ENCODE measurements at places on chromosomes 7 and 10.

DNA sequence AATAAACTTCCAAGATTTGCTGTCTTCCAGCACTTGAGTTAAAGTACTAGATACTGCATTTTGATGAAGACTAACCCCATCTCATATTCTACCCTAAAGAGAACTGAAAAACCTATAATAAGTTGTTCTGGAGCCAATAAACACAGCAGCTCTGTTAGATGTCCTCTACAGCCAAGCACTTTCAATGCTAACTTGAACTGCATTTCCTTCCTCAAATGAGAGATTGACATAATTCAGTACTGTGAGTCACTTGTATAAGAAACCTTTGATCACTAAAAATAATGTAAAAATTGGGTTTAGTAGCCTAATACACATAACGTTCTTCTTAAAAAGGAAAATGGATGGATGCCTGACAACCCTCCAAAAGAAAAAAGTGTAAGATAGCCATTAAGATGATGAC lies 81.3 kb downstream of the ITGB8 start:
- no peak for DNase-seq

DNA sequence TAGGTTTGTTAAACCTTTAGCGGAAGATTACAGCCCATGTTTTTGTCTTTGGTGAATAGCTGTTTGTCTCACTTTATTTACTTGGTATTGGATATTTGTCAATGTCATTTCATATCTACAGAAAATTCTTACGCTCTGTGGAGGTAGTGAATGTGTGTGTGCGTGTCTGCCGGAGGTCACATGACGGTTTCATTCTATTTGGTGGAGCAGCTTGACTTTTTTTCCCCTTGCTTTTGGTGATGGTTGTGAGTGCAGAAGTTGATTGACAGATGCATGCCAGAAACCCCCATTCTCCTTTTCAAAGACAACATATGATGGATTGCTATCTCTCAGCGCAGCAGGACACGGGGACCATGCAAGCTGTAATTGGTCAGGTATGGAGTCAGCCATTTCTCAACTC lies at the start of gene POU6F2:
POU6F2 (plus strand) TSS at position 225 of the 400 bp plus-strand sequence; CDS start at position 270, 45 bp downstream.
- no peak for DNase-seq

GRCh38 chr7:10483671-10484070 lies 490.0 kb upstream of the PHF14 start:
- DNase-seq, result no peak

GRCh38 chr10:124003481-124003870 lies 89.9 kb downstream of the CHST15 start:
- no peak for DNase-seq

GRCh38 chr10:98472196-98472595 lies 25.5 kb upstream of the HPS1 start:
- no peak for DNase-seq

DNA sequence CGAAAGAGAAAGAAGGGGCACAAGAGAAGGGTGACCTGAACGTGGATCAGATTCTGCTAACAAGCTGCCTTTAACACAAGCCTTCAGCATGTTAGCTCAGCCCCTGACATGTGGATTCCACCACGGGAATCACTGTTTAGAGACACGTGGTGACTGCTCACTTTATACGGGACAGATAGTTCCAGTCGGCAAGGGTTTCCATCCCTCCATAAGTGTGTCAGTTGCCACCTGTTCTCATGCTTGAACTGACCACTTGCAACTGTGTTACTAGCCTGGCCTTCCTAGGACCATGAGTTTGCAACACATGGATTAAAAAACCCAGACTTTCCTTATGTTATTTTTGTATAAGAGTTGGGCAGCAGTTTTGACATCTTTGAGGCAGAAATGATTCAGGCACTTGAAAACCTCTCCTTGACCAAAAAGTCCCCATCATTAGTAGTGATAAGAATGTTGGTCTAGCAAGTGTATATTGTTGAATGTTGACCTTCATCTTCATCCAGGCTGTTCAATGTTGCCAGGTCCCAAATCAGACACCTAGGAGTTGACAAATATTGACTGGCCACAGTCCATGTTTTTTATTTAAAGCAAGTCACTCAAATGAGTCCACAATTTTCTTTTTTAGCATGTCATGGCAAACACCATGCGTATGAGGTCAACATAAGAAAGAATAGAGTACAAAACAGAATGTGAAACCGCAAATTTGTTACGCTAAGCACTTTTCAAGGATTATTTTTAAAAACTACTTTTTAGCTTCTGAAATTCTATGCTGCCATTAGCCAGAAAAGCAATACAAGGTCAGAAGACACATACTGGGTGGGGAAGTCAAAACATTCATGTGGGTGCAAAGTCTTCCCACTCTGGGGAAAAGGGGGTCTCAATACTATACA lies 101.6 kb downstream of the ABLIM1 start:
- DNase-seq, result no peak

GRCh38 chr7:114589436-114589835 lies 174.8 kb downstream of the FOXP2 start:
- no peak for DNase-seq

DNA sequence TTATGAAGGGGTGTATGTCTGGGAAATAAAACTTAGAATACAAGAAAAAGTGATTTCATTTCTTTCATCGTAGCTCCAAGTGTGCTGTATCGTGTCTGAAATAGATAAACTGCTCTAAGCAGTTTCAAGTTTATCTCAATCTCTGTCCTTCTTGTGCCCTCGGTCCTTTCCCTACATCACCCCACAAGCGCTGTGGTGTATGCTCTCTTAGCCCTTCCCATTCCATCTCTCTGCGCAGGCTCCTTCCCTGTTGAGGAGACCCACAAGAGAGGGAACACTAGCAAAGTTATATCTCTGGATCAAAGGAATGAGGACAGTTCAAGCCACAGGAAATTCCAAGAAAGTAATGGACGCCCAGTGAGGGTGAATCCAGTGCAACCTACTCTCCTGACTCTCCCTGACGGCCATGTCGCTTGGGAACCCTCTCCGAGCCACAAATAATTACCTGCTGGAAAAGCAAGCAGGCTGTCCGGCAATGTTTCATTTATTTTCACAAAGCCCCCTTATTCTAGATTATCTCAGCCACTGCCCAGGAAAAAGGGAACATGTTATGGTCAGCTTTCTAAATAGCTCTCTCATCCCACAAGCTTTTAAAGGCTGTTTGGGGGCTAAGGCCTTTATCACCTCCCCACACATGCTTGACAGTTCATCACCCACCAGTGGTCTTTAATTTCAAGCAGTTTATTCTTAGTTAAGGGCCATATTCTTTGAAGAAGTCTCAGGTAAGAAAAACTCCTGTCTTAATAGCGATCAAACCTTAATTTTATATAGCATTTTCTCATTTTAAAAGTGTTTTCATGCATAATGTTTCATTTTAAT lies 34.8 kb downstream of the LRRC4 start:
- DNase-seq, result no peak

GRCh38 chr7:95688931-95689495 lies 83.3 kb upstream of the DYNC1I1 start:
- DNase-seq, result no peak

- no peak for DNase-seq
Measured at GRCh38 chr7:104794154-104794553, 219.9 kb upstream of the KMT2E start.

GRCh38 chr10:102311025-102311420 lies 65.7 kb downstream of the GBF1 start:
- no peak for DNase-seq

GRCh38 chr10:24503461-24504320 lies 220.0 kb downstream of the ARHGAP21 start:
- no peak for DNase-seq

DNA sequence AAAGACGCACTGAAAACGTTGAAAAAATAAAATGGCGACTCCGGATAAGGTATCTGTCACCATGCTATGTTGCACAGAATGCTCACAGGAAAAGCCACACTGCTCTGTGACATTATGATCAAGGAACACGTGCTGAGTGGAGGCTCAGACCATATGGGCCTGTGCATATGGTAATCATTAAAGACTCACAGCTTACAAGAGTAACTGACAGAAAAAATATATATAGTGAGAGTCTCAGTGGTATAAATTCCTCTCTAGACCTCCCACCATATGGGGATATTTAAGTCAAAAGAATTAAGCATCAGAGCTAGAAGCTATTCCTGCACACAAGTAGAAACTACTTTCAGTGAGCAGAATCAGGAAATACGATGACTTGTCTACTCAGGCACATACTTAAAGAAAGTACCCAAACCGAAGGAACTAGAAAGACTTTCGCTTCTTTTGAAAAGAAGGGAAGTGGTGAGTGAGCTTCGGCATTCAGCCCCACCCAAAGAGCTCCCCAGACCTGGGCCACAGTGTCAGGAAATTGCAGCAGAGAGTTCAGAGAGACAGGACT lies 65.1 kb upstream of the MPP7 start:
- no peak for DNase-seq

DNA sequence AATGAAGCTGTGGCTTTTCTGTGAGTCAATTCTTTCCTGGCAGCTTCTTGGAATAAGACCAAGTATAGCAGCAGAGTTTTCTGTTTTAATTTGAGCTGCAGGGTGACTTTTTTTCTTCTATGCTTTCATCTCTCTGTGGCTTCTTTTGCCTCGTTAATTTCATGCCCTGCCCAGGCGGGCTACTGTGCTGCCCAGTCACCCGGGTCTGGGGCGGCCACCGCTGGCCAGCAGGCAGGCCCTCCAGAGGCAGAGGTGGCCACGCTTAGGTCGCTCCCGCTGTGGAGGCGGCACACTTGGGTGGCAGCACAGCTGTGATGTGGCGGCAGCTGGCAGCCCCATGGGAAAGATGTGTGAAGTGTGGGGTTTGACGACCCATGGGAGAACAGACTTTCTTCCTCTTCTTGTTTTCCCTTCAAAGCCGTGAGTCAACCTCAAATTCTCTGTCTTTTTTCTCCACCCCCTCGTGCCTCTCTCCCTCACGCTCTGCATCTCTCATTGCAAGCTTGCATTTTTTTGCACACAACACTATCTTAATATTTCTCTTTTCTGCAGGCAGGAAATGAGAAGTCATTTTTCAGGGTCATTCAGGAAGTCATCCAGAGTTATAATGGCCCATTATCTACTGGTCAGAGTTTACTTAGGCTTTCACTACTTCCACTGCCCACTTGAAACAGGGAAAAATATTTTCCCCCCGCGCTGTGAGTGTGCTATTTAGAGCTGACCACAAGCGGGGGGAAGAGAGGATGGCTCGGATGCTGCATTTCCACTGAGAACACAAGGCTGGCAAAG lies 67.8 kb downstream of the EGFR start:
- no peak for DNase-seq

DNA sequence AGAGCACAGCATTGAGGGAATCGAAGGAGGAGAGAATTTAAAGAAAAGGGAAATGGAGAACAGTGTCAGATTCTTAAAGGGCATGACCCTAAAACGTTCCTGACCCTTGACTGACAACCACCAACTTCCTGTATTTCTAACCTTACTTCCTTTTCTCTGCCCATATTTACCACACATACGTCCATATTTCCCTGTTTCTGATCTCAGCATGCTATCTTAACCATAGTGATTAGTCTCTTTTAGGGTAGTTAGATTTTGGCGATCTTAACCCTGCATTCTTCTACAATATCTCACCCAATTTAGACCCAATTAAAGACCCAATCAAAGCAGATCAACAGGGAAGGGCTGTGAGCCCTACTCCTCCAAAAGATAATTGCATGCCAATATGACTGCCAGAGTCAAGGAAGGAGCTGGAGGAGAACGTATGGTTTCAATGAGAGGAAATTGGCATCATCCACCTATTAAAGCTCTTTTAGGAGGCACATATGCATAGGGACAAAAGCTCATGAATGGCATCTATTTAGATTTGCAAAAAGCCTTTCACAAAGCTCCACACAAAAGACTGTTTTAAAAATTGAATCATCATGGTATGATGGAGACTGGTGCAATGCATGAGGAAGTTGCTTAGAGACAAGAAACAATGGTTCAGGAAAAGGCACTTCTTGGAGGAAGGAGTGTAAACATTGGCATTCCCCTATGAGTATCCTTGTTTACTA lies 49.0 kb upstream of the ARHGAP12 start:
- DNase-seq, result no peak

GRCh38 chr7:143733876-143734275 lies 23.6 kb downstream of the CTAGE6 start:
- no peak for DNase-seq

- no peak for DNase-seq
Measured at GRCh38 chr7:80230327-80230726, 95.7 kb downstream of the GNAI1 start.

DNA sequence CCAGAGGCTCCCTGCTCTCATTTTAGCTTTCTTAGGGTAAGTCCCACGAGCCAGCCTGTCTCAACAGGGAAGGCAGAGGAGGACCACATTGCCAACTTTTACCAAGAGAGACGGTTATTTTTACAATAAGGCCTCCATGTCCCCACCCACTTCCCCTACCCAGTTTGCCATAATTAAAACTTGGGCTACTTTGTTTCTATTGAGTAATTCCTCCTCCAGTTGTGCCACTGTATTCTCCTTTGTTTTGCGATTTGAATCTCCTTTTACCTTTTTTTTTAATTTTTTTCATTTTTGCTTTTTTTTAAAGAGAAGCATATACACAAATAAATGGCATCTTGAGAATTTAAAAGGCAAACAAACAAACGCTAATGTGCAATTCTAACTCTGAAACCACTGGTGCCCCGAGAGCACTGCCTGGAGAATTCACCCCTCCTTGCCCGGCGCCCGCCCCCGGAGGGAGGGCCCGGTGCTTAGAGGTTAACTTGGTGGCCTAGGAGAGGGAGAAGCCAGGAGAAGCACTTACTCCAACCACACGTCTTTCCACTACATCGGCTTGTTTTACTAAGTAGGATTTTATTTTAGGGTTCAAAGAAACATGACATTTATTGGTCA lies 282.3 kb downstream of the USP6NL start:
- DNase-seq, result no peak

GRCh38 chr10:70466951-70467350 lies 11.6 kb upstream of the PALD1 start:
- DNase-seq, result no peak

DNA sequence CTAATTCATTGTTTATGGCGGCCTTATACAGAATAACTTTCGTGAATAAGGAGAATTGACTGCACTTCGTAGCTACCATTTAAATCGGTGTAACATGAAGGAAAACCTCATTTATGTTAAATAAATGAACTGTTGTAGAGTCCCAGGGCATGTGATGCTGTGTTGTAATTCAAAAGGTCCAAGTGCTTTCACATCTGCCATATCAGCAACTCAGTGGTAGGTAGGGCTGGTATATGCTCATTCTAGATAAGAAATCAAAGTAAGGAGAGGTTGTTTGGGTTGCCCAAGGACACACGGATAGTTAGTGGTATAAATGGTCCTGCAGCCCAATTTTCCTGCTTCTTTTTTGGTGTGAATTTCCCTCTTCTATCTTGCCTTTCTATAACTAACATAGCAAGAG lies 15.8 kb downstream of the BBS9 start:
- no peak for DNase-seq

DNA sequence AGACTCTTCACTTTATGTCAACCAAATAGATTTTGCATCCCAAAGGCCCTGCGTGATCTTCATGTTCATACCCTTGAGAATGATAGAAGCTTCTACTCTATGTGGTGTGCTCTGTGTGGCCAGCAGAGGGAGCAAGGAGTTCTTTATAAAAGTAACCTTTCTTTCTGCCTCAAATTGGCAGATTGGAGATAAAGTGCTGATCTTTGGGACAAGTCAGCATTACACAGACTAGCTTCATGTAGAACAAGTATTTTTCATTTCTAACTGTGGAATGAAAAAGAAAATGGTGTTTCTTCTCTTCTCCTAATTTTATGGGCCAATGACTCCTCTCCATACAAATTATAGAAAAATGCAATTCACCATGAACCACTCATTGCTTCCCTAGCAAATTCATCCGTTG lies 1214.1 kb downstream of the SORCS1 start:
- DNase-seq, result no peak

GRCh38 chr10:58278274-58278961 lies 9.5 kb downstream of the CISD1 start:
- no peak for DNase-seq
